ENCODE measurements at places on chromosomes 5 and 9.

- no peak for DNase-seq
These were observed 158.4 kb upstream of the MPDZ start for GRCh38 chr9:13437866-13438265.

GRCh38 chr5:130689831-130690230, 475.2 kb downstream of the HINT1 start:
- no peak for DNase-seq

GRCh38 chr9:88553350-88553749, 18.4 kb downstream of the NXNL2 start:
- DNase-seq = no peak

DNA sequence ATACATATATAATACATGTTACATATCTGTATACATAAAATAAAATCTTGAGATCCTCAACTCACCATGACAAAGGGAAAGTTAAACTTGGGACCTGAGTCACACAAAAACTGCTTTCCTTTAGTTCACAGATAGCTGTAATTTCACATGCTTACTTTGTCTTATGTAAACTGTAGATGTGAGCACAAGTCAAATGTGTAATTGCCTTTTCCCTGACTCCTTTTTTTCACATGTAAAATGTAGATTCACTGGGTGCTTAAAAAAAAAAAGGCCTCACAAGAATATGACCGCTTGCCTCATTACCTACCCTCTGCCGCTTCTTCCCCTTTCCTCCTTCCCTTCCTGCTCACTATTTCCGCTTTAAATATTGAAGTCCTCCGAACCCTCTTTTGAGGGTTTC, 21.9 kb upstream of the FAM169A start:
- no peak for DNase-seq

- DNase-seq = no peak
These were observed 205.6 kb downstream of the TUSC1 start for GRCh38 chr9:25472681-25473080.

DNA sequence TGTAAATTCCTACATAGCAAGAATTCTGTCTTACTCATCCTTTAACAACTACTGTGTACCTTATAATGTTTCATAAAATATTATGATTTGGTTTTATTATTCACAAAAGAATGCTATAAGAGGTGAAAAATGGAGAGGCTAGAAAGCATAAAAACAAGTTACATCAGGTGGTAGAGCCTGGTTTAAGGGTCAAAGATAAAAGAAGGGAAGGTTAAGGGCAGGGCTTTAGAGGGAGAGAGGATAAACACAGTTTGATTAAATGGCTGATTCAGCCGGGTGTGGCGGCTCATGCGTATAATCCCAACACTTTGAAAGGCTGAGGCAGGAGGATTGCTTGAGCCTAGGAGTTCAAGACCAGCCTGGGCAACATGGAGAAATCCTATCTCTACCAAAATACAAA, 40.4 kb upstream of the HSPB3 start:
- DNase-seq = no peak

GRCh38 chr9:76223749-76224340, 170.4 kb downstream of the RFK start:
- no peak for DNase-seq
